ENCODE measurements at places on chromosomes 5 and 9.

GRCh38 chr5:104412649-104413240 is 850.2 kb upstream of the NUDT12 start:
- peak; percentile 18 for DNase-seq

- no peak for DNase-seq
Observed at GRCh38 chr5:6598351-6598900, 34.4 kb downstream of the NSUN2 start.

- DNase-seq = no peak
Observed at GRCh38 chr9:79800578-79800977, 228.8 kb downstream of the TLE4 start.

DNA sequence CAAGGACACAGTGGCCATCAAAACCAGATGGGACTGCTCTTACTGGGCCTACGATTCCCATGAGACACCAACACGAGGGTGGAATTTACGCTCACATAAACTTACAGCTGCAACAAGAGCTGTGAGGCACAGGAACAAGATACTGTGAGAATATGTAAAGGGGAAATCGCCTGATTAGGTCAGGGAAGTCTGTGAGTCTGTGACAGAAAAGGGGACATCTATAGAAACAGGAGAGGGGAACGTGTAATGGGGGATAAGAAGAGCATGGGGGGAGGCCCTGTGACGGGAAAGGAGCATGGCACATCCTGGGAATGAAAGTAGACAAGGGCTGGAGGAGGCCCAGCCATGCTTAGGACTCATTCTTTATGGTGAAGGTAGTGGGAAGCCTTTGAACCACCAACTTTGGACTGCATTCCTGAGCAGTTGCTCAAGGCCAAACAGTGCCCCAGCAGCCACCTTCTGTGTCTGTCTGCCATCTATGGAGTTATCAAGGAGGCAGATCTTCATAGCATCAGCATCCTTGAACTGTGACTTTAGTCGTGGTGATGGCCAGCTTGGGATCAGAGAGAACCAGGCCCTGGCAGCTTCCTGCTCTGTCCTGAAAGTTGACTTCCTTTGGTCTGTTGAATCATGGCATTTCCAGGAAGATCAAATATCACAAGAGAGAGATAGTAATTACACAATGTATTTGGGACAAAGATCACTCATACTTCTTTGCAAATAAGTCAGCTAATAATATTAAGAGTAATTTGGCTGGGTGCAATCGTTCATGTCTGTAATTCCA is 87.9 kb upstream of the FAM169A start:
- no peak for DNase-seq

DNA sequence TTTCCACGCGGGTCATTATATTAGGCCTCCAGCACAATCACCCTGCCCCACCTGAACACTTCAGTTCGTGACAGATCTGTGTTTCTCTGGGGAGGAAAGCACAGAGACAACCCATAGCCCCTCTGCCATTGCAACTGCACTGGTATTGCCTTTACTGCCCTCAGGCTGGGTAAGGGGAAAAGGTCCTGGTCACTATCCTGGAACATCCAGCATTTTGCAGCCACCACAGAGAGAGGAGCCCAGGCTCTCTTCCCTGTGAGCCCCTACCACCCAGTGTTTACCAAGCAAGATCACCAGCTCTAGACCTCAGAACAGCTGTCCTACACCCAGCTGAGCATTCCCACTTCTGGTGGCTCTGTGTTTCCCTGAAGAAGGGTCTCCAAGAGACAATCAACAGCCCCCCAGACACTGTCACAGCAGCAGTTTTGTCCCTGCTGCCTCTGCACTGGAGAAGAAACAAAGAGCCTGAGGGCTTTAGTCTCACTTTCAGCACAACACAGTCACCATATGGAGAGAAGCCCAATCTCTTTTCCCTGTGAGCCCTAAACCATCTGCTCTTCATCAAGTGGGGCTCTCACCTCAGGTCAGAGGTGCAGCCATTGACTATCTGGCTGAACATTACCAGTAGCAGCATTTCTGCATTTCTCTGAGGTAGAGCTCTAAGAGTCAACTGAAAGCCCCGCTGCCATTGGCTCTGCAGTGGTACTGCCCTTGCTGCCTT is 655.2 kb upstream of the FAM174A start:
- no peak for DNase-seq

GRCh38 chr5:60822285-60822556 is 21.8 kb downstream of the ELOVL7 start:
- no peak for DNase-seq

DNA sequence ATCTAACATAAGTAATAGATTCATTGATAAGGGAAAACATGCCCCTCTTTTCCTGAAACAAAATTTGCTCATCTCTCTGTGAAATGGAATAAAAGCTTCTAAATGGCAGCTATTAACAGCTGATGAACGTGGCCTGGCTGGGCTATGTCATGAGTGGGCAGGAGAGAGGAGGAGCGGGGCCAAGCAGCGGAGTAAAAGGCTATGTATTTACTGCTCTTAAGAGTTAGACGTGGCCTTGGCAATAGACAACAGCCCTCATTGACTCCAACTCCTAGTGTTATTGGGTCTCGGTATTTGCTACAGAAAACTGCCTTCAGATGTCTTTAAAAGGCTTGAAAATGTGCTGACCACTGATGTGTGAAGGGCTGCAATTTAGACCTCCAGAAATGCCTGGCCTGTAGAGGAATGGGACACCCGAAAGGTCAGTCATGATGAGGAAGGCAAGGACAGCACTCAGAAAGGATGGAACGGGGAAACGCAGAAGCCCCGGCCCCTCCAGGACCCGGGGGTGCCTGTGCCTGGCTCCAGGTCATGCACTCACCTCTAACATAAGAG is 116.8 kb downstream of the PDZD2 start:
- no peak for DNase-seq

GRCh38 chr9:38289236-38289865 is 103.2 kb upstream of the ALDH1B1 start:
- no peak for DNase-seq

DNA sequence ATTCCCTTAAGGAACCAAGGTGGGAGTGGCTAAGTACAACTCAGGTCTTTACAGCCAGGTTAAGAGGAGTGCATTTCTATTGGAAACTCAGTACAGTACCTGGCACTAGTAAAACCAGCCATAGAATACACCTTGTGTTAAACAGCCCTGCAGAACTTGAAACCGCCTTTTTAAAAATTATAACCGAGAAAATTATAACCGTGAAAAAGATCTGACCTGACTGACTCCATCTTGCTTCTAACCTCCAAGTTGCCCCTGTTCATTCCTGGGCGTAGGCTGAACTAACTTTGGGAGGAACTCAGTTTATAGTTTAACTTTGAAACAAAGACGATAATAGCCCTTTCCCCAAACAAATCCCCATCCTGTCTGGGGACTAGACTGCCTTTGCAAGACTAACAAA is 132.3 kb downstream of the SUSD1 start:
- DNase-seq = no peak

- no peak for DNase-seq
Observed at GRCh38 chr5:116176121-116176520, 91.3 kb downstream of the COMMD10 start.

DNA sequence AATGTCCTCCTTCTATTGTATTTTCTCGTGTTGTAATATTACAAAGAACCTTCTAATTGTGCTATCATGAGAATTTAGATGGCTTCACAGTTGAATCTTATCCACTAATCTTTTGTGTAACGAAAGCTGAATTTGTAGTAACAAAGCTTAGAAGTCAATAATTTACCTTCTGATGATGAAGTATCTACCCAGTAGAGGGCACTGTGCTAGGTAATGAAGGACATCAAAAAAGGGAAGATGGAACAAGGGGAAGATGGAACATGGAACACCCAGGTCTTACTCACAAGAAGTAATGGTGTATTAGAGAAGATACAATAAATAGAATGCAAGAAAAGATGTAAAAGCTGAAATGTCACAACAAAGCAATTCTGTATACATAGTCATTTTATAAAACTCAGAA is 131.0 kb upstream of the CCNG1 start:
- no peak for DNase-seq

- no peak for DNase-seq
Observed at GRCh38 chr9:72749276-72749675, 203.6 kb downstream of the ALDH1A1 start.

- DNase-seq = no peak
Observed at GRCh38 chr9:118034701-118035100, 330.5 kb downstream of the TLR4 start.

DNA sequence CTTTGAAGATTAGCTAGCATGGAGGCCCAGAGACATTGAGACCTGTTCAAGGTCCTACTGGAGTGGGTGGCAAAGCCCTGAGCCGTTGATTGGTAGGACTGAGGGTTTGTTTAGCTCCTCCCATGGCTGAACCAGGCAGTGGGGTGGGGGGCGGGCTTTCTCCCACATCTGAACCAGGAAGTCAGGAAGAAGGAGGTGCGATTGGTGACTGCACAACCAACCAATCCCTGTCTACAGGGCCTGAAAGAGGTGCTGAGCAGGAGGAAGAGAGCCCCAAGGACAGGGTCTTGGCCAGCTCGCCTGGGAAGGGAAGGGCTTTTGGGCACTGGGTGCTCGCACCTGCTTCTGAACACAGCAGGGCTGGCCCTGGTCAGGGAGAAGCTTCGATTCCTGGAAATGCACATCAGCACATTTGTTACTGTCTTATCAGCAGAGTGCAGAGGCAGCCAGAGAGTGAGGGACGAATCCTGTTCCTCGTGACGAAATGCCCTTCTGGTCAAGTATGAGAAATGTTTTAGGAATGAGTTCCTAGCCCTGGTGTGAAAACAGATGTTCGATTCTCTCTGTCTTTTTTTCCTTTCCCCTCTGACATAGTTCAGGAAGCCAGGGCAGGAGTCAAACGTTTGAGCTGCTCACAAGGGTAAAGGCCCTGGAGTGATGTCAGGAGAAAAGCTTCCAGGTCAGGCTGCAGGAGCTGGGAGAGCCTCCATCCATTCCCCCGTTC is 294.8 kb upstream of the KLF4 start:
- DNase-seq = peak; percentile 76

DNA sequence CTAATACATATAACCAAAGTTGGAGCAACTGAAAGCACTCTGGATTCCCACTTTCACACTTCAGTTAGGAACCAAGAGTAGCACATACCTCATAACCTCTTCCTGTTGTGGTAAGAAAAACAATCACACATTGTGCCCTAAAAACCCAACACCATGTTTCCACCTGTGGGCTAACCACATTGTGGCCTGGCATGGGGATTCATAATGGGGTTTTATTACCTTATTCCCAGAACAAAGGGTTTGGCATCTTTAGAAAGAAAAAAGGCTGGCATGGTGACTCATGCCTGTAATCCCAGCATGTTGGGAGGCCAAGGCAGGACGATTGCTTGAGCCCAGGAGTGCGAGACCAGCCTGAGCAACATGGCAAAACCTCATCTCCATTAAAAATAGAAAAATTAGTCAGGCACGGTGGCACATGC is 60.6 kb downstream of the HSD17B3 start:
- no peak for DNase-seq

- no peak for DNase-seq
Observed at GRCh38 chr9:89719202-89719601, 114.4 kb downstream of the GADD45G start.

Data from GM04504 (cell line).